ENCODE measurements at places on chromosomes 1 and 21.

- DNase-seq = no peak
These were observed 463.0 kb downstream of the SIPA1L2 start for GRCh38 chr1:232166942-232167341.

DNA sequence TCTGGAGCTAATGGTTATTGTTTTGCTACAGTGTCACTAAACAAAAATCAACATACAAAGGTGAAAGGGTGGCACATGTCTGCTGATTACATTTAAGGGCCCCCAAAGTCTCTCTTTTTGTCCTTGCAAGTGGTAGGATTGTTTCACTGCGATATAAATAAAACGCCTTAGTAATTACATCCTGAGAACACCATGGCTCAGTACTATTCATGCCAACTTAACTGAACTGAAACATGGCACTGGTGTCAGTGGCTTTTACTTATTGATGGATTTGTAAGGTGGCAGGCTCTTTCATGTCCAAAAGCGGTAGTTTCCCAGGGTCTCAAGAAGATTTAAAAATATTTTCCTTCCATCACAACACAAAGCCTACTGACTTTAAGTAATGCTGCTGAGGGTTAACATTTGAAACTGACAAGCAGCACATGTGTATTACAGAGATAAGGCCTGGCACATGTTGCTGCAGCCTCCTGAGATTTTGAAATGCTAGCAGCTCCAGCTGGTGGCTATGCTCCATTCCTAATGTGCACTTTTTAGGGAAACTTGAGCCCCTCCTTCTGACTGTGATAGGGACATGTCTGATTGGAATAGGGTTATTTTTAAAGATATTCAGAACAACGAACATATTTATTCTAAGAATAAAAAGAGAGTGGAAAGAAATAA lies 86.8 kb downstream of the ATP1B1 start:
- DNase-seq = no peak

GRCh38 chr1:98368995-98369394 lies 292.5 kb upstream of the SNX7 start:
- no peak for DNase-seq

- peak; percentile 5 for DNase-seq
These were observed 569 bp downstream of the RCAN3 start for GRCh38 chr1:24503059-24503751.

DNA sequence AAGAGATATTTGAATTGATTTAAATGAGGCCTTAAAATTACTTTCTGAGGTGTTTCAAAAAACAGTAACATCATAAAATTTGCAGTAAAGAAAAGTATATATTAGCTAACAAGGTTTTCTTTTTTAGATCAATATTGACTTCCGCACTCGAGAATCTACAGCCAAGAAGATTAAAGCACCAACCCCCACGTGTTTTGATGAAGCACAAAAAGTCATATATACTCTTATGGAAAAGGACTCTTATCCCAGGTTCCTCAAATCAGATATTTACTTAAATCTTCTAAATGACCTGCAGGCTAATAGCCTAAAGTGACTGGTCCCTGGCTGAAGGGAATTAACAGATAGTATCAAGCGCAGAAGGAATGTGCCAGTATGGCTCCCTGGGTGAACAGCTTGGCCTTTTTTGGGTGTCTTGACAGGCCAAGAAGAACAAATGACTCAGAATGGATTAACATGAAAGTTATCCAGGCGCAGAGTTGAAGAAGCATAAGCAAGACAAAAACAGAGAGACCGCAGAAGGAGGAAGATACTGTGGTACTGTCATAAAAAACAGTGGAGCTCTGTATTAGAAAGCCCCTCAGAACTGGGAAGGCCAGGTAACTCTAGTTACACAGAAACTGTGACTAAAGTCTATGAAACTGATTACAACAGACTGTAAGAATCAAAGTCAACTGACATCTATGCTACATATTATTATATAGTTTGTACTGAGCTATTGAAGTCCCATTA lies 3.6 kb downstream of the RGS1 start:
- DNase-seq = peak; percentile 79

- peak; percentile 83 for DNase-seq
These were observed 18.0 kb downstream of the TRIM62 start for GRCh38 chr1:33163621-33164519.

GRCh38 chr1:196078691-196079090 lies 529.5 kb downstream of the KCNT2 start:
- DNase-seq = peak; percentile 1

- DNase-seq = no peak
These were observed 7.1 kb upstream of the THEM5 start for GRCh38 chr1:151860504-151861187.

DNA sequence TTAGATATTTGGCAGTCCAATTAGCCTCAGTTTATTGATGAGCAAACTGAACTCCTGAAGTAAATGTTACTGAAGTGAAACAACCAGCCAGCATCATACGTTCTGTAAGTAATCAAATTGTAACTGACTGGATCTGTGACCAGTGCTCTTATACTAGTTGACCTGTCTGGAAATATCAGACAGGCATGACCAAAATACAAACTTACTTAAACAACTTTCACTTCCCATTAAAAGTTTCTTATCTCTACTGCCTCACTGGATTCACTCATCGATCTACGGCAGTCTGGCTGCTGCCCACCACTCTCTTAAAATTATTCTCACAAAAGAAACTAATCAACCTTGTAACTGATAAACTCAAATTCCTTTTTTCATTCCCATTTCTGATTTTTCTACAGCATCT lies 56.4 kb downstream of the WDR3 start:
- no peak for DNase-seq

DNA sequence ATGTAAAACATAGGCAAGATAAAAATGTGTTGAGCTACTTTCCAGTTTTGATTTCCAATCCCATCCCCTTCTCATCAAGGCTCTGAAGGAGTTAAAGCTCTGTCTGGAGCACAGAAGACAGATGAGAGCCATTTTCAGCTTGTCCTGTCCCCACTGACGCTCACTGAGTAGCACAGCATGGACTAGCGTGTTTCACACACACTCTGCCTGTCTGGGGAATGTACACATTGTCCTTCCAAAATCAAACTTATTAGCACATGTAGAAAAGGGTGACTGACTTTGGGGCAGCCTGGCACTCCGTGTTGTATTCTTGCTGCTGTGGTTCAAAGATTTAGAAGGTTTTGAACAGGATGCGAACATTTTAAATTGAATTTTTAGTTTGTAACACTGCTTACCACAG lies 139.2 kb downstream of the NEK7 start:
- DNase-seq = peak; percentile 19

GRCh38 chr1:28127617-28128257 lies 39.3 kb upstream of the EYA3 start:
- DNase-seq = no peak

DNA sequence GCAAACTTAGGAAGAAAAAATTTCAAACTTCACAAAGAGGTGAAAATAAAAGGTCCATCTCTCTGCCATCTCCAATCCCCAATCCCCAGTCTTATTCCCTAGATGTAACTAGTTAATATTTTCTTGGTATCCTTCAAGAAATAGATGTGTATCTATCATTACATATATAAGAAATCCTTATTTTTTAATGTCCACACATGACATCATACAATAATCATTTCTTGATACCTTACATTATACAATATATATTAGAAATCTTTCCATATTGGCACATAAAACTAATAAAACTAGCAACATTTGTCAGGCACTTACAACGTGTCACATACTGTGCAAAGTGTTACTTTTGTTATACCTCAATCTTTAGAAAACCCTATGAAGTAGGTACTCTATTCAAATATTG lies 16.2 kb downstream of the DOCK7 start:
- DNase-seq = no peak

Measured in EH (cell line).